Activated CD4-positive, alpha-beta memory T cell treated with anti-CD3 and anti-CD28 coated beads, Interleukin-2, amount 10 ng/mL, durations not matched to agents 7 days and 5 days (primary cell): ENCODE measurements at places on chromosomes 5 and 9.

DNA sequence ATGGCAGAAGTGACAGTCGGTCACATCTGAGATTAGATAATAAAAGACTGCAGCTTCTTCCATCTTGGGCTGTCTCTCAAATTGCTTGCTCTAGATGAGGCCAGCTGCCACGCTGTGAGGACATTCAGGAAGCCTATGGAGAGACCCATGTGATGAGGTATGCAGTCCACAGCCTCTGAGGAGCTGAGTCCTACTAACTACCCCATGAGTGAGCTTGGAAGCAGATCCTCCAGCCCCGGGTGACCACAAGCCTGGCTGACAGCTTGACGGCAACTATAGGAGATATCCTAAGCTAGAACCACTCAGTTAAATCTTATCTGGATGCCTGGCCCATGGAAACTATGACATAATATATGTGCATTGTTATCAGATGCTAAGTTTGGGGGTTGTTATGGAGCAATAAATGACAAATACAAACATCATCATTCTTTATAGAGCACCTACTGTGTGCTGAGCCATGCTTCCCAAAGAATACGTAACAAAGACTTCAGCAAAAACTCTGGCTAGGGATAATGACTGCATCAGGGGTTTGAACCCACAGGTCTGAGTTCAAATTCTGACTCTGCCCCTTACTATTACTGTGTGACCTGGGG, 26.7 kb downstream of the KCNV2 start:
- H3K27me3 ChIP-seq = no peaks in the 10 kb centered on the region
- H3K4me1 ChIP-seq = peaks cover 3% of the 10 kb centered on the region
- no peak overlapping the region for H3K27ac ChIP-seq

- H3K27me3 ChIP-seq = no peaks in the 10 kb centered on the region
- DNase-seq = no peak
- H3K4me3 ChIP-seq = no peak overlapping the region
- no peaks in the 10 kb centered on the region for H3K4me1 ChIP-seq
- H3K36me3 ChIP-seq = peaks cover 73% of the 10 kb centered on the region
These were observed 36.2 kb downstream of the DDX46 start for GRCh38 chr5:134794819-134795218.

- no peaks in the 10 kb centered on the region for H3K36me3 ChIP-seq
- DNase-seq = no peak
- no peaks in the 10 kb centered on the region for H3K4me1 ChIP-seq
- H3K4me3 ChIP-seq = no peak overlapping the region
- no peak overlapping the region for H3K27ac ChIP-seq
These were observed 81.7 kb downstream of the ADAMTS19 start for GRCh38 chr5:129541648-129542251.

- no peaks in the 10 kb centered on the region for H3K4me1 ChIP-seq
- H3K36me3 ChIP-seq = no peaks in the 10 kb centered on the region
- no peak for DNase-seq
- peaks cover 49% of the 10 kb centered on the region for H3K27me3 ChIP-seq
- H3K4me3 ChIP-seq = no peak overlapping the region
- H3K27ac ChIP-seq = no peak overlapping the region
These were observed 30.1 kb upstream of the PDE8B start for GRCh38 chr5:77180167-77181081.
